ENCODE measurements at places on chromosomes 6 and 20.

- no peak for DNase-seq
These were observed 126.8 kb upstream of the TNFAIP3 start for GRCh38 chr6:137740091-137740755.

DNA sequence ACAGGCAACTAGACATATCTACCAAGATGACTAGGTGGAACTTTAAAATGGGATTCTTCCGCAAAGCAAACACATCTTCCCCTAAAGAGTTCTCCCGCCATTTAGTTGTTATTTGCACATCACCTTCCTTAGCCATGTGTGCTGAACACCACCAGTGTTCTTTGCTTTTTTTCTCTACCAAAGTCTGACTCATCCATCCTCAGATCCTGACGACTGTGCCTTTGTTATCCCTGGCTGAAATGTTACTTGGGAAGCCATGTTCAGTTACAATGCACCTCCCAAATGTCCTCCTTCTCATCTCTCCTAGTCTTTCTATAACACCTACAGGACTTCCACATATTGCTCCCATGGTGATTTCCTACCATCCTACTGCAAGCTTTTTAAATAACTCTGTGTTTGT is 593.5 kb upstream of the ARID1B start:
- DNase-seq: no peak

DNA sequence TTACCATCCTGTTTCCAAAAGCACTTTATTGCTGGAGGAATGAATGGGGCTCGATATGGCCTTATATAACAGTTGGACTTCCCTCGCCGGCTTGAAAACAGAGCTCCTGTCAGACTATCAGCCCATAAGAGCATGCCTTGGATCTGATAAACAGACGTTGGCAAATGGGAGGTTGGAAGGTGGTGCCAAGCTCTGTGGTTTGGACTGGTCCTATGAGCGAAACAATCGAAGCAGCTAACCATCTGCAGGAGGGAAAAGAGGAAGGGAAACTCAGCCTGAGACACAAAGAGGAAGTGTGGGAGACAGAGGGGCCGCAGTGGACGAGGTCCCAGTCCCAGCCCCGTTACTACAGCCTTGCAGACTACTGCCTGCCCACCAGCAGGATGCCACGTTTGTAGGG is 92.9 kb downstream of the TFAP2C start:
- DNase-seq: no peak

DNA sequence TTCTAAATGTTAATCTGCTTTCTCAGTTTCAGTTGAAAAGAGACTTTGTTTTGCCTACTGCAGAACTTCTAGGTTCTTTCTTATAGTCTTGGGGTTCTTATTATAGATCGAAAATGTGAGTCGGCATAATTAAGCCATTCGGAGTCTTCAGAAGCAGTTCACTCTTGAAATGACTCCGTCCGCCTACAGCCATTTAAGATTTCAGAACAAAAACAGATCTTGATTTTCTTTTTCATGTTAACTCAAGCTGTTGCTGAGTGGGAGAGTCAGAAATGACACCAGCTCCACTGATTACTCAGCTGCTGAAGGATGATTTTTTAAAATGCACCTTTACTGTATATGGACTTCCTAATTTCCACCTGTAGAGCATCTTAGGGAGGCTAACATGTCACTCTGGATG is 15.9 kb downstream of the PRDM1 start:
- no peak for DNase-seq

DNA sequence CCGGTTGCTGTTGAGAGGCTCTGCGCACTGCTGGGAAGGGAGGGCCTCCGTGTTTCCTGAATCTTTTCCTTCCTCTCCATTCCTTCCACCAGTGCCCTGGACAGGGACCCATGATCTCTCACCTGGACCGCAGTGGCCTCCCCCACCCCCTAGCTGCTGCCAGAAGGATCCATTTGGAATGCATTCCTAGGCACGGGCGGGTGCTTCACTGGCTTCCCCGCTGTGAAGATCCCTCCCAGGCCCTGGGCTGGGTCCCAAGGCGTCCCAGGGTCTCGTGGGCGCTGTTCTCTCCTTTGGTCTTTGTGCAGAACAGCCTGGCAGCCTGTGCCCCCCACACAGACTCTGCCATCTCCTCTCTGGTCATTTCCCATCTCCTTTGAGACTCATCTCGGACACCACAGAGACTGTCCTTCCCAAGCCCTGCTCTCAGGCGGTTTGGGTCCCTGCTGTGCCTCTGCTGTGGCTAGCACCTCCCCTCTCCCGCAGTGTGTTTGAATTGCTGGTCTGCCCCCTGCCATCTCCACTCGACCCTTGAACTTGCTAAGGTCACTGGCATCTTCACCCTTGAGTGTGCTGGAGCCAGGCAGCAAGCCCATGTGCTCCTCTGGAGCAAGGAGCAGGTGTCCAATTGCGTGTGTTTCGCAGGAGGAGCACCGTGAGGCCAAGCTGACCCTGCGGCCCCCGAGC is 59.0 kb downstream of the TCP11 start:
- DNase-seq: no peak

GRCh38 chr6:71376830-71377229 is 88.2 kb downstream of the OGFRL1 start:
- DNase-seq: no peak

GRCh38 chr6:41781366-41781730 is 766 bp downstream of the PRICKLE4 start:
- no peak for DNase-seq

DNA sequence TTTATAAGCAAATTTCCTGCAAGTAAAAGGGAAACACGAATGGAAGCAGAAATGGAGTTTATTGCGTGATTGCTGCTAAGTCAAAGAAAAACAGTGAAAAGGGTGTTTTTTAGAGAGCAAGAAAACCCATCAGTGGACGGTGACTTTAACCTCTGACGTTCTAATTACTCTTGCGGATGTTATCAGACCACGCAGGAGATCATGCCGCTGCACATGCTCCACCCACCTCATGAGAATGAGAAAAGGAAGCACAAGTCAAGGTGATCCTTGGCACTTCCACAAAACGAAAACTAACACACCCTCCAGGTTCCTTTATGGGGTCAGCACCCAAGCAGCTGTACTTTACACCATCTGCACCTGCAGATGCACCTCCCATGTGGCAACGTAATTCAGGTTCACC is 45.0 kb downstream of the LYRM4 start:
- no peak for DNase-seq

DNA sequence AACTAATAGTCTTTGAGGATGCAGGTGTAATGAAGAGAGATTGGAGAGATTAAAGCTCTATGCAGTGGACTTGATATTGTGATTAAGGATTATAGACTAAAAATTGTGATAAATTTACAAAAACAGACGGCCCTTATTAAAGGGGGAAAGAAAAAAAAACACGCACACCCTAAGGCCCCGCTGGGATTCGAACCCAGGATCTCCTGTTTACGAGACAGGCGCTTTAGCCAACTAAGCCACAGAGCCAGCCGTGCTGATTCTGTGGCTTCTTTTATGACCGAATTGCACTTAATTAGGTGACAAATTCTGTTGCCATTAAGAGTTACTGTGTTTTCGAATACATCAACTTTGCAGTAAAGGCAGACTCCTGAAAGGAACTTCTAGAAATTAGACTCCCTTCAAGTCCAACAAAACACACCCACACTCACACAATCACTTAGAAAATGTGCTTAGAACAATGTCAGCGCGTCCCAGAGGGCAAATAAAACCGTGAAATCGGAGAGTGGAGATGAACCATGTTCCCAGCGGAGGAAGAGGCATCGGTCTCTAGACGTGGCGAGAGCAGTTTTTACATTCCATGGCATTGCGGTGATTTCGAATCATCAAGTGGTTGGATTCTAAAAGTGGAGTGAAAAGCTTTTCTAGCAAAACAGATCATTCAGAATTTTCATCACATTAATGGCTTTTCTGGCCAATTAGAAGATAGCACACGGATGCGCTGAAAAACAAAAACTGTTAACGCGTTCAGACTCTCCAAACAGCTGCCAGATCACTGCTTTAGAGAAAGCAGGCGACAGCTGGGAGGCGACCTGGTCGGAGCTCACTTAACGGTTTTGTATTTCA is 122.6 kb downstream of the GPX5 start:
- DNase-seq: peak; percentile 75

DNA sequence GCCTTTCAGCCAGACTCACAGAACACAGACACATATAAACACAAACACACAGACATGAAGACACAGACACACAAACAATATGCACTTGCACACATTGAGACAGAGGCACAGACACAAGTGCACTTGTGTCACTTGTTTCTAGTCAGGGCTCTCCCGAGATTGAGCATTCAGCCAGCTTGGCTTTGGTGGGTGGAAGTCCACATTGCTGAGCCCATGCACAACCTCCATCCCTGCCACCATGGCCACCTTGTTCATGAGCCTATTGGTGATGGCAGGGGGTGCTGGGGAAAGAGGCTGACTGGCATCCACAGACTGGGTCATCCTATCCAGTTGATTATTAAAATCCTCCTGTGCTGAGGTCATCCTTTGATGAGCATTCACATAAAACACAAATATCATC is 11.5 kb upstream of the CST7 start:
- DNase-seq: no peak

DNA sequence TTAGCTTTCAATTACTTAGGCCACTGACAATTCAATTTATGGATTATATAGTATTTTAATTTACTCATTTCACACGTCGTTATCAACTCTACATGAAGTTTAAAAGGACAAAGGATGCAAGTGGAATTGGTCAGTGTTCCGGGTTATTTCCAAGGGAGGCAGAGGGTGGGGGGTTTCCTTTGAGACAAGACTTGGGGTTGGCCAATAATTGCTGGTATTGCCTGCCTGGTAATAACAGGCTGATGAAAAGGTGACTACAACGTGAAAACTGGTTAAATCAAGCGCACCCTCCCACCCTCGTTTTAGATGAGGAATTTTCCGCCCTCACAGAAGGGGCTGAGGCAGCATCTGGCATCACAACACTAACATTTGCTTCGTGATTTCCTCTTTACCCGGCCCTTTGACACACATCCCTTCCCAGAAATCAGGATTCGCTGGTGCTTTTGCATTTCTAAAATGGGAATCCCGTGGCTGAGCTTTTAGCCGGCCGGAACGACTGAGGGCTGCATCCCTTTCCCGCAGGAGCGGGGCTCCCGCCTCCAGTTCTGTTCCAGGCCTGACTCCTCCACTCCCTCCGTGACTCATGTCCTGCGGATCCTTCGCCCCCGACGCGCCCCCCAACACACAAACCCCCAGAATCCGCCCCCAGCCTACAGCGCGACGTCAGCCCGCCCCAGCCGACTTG is 999 bp upstream of the PIM1 start:
- DNase-seq: no peak

- no peak for DNase-seq
These were observed 24.3 kb downstream of the RBL1 start for GRCh38 chr20:37071481-37071911.

DNA sequence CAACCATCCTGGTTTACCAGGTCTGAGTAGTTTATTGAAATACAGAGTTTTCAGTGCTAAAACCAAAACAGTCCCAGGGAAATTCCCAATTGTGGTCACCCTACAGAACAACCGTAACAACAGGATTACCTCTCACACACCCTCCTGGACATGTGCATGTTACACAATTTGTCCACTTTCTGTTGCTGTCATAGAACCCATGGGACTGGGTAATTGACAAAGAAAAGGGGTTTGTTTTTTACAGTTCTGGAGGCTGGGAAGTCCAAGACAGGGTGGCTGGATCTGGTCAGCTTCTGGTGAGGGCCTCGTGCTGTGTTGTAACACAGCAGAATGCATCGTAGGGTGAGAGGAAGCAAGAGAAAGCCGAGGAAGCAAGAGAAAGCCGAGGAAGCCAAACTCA is 9.1 kb upstream of the ADA start:
- DNase-seq: no peak

GRCh38 chr20:24698706-24699206 is 229.3 kb downstream of the SYNDIG1 start:
- DNase-seq: no peak

DNA sequence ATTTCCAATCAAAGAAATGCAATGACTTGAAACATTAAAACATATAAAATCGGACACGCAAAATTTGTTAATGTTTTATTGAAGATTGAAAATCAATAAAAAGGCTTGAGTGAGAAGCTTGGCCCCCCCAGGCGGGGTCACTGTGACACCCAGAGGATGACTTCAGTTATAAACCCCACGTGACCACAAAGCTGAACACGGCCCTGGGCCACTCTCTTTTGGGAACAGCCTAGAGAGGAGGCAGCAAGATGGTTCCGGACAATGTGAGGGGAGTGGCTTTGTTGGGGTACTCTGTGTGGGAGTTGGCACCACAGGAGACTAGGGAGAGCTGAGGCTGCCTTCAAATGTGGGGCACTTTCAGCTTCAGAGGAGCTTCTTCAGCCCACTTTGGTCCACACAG is 172.5 kb downstream of the LRFN2 start:
- DNase-seq: no peak

Data from NCI-H1930 (cell line).